Gastrocnemius medialis (tissue), 4 donors: ENCODE measurements at places on chromosomes 3 and 15. TPM values are rescaled to one million over a fixed set of nuclear protein-coding genes. Genes with fewer than 3 reads are reported as not detected.

MFN1 gene
- 37.1 TPM for total RNA-seq

CCDC39 gene
- total RNA-seq: 1.0 TPM

NRROS gene
- 1.7 TPM for total RNA-seq

TPM1 gene
- 1,383 TPM for total RNA-seq

GOLGA8K gene
- not detected for total RNA-seq

WDR93 gene
- total RNA-seq: not detected

GRCh38 chr3:38224357-38224756 lies 41.3 kb upstream of the SLC22A13 start:
- no peak for DNase-seq
- no peaks in the 10 kb centered on the region for H3K36me3 ChIP-seq
- no peak overlapping the region for H3K4me3 ChIP-seq
- no peak overlapping the region for H3K27ac ChIP-seq
- no peaks in the 10 kb centered on the region for H3K27me3 ChIP-seq

- no peak overlapping the region for H3K4me3 ChIP-seq
- H3K27ac ChIP-seq: no peak overlapping the region
- H3K27me3 ChIP-seq: no peaks in the 10 kb centered on the region
- no peaks in the 10 kb centered on the region for H3K36me3 ChIP-seq
- no peaks in the 10 kb centered on the region for H3K4me1 ChIP-seq
These were observed 107.4 kb upstream of the CBLB start for GRCh38 chr3:105976196-105976595.

- H3K27me3 ChIP-seq: no peaks in the 10 kb centered on the region
- peak overlapping the region; percentile 84 for H3K27ac ChIP-seq
- no peak for DNase-seq
- no peaks in the 10 kb centered on the region for H3K36me3 ChIP-seq
These were observed 89.3 kb downstream of the LPP start for GRCh38 chr3:188243124-188243795.

DNA sequence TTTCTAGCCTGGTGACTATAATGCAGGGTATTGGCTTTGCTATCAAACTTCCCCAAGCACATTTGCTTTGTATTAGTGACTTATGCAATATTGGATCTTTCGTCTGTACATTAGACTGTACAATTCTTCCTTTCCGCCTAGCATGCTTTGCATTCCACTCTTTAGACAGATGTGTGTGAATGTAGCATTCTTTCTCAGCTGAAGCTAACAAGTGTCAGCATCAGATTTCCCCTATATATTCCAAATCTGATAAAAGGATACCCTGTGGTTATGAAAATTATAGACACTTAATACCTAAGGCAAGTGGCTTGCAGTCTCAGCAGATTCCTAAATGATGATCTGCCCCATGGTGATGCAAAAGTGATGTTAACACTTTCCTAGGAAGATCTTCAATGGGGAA lies 360.1 kb downstream of the CNTN4 start:
- H3K4me1 ChIP-seq: no peaks in the 10 kb centered on the region
- DNase-seq: no peak
- no peaks in the 10 kb centered on the region for H3K36me3 ChIP-seq
- H3K27me3 ChIP-seq: no peaks in the 10 kb centered on the region
- no peak overlapping the region for H3K27ac ChIP-seq

- no peak overlapping the region for H3K4me3 ChIP-seq
- H3K27me3 ChIP-seq: no peaks in the 10 kb centered on the region
- H3K36me3 ChIP-seq: no peaks in the 10 kb centered on the region
- no peaks in the 10 kb centered on the region for H3K4me1 ChIP-seq
- DNase-seq: no peak
- no peak overlapping the region for H3K27ac ChIP-seq
These were observed 494.2 kb downstream of the FOXP1 start for GRCh38 chr3:71089271-71089847.

GRCh38 chr15:89088605-89089315 lies 504 bp downstream of the ABHD2 start:
- peak overlapping the region; percentile 99 for H3K27ac ChIP-seq
- DNase-seq: peak; percentile 87
- H3K4me1 ChIP-seq: peaks cover 55% of the 10 kb centered on the region
- H3K4me3 ChIP-seq: peak overlapping the region; percentile 85

- no peak overlapping the region for H3K27ac ChIP-seq
- H3K27me3 ChIP-seq: no peaks in the 10 kb centered on the region
- H3K36me3 ChIP-seq: no peaks in the 10 kb centered on the region
- no peaks in the 10 kb centered on the region for H3K4me1 ChIP-seq
- no peak for DNase-seq
These were observed 147.8 kb downstream of the LEKR1 start for GRCh38 chr3:156973954-156974353.

GRCh38 chr3:69116897-69117296 lies 5.5 kb downstream of the LMOD3 start:
- peak overlapping the region; percentile 95 for H3K27ac ChIP-seq
- no peaks in the 10 kb centered on the region for H3K36me3 ChIP-seq

DNA sequence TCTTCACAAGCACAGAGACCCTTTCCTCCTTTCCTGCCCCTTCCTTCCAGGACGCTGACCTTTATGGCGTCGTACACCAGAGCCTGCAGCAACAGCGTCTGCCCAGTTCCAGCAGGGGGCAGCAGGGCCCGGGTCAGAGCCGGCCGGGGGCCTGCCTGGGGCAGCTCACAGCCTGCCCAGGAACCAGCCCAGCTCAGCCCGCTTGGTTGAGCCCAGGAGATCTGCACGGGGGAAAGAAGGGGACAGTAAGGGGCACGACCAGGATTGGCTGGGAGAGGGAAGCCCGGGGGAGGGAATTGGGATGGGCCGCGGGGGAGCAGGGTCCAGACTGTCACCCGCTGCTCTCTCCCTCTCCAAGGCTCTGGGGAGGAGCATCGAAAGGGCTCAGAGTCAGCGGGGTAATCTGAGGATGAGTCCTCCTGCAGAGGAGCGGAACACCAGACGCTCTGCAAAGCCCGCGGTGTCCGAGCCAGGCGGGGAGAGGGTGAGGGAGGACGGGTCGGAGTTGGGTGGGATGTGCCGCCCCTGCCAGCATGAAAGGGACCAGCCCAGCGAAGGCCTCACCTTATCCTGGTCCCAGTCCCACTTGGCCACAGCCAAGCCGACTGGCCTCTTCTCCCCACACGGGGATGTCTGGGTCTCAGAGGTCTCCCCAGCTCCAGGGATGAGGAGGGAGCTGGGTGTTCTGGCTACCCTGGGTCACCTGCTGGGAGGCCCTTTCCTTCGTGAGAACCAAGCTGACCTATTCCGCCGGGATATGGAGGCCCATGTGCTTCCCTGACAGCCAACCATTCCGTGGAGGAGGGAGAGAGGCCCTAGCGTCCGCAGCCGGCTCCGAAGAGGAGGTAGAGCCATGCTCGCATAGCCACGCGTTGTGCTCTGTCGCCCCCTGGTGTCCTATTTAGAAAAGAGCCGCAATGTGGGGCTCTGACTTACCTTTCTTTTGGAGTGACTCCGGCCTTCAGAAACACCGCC lies 7.4 kb upstream of the IGDCC3 start:
- peak; percentile 63 for DNase-seq
- no peak overlapping the region for H3K27ac ChIP-seq
- peaks cover 8% of the 10 kb centered on the region for H3K4me1 ChIP-seq
- no peaks in the 10 kb centered on the region for H3K27me3 ChIP-seq

DNA sequence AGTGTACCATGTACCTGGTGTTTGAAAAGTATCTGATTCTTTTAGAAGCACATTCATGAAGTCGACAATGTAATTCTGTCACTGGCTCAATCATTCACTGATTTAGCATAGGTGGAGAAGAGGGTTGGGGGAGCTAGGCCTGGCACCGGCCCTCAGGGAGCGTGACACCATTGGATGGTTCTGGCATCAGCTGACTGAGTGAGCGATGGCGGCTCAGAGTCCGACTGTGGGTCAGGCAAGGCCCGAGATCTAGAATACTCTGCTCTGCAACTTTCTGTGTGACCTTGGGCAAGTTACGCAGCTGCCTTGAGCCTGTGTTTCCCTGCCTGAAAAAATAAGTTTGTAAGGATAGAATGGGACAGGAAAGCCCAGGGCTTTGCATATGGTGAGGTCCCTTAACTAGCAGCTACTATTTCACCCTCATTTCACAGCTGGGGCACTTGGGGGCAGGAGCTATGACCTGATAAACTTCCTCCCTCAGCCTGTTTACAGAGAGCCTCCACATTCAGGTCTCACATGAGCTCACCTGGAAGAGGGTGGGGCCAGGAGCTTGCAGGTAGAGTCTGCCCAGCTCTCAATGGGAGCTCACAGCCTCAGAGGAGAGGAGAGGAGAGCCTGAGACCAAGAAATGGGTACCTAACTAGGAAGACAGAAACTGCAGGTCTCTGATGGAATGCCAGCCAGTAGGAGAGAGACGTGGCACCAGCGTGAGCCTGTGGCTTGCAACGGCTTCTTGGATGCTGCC lies 153.7 kb upstream of the TLE3 start:
- H3K4me1 ChIP-seq: no peaks in the 10 kb centered on the region
- H3K27ac ChIP-seq: no peak overlapping the region
- no peak overlapping the region for H3K4me3 ChIP-seq
- no peaks in the 10 kb centered on the region for H3K36me3 ChIP-seq
- DNase-seq: no peak
- no peaks in the 10 kb centered on the region for H3K27me3 ChIP-seq
